T-helper 17 cell (primary cell): ENCODE measurements at places on chromosomes 7 and 10.

- no peak for DNase-seq
Measured at GRCh38 chr7:40525764-40526163, 391.0 kb downstream of the SUGCT start.

- DNase-seq: no peak
Measured at GRCh38 chr7:19305698-19306097, 160.5 kb upstream of the FERD3L start.

DNA sequence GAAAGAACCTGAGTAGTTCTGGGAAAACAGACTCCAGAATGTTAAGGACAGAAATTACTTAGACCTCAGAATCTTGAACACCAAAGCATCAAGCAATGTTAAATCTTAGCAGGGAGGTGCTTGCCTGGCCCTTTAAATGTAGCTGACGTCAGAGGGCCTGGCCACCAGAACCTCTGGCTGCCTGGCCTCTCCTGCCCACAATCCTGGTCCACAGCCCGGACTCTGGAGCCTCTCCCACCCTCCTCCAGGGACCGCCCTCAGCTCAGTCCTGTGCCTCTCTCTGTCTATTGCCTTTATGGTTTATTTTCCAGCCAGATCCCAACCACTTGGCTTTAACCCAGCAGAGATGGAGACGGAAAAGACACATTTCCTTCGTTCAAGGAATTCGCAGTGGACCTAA lies 42.2 kb upstream of the EGR2 start:
- no peak for DNase-seq

GRCh38 chr10:78953113-78953798 lies 115.5 kb upstream of the ZMIZ1 start:
- no peak for DNase-seq

GRCh38 chr10:44818701-44819127 lies 92.4 kb upstream of the TMEM72 start:
- no peak for DNase-seq
